B cell (primary cell): ENCODE measurements at places on chromosomes 12 and 14. TPM values are rescaled to one million over a fixed set of nuclear protein-coding genes. Genes with fewer than 3 reads are reported as not detected.

Gene CLEC7A
- total RNA-seq = 0.67 and 0.90 TPM in 2 replicates

GRCh38 chr14:20179218-20179617 is 11.5 kb upstream of the OR11G2 start:
- H3K36me3 ChIP-seq = no peaks in the 10 kb centered on the region
- no peak overlapping the region for H3K27ac ChIP-seq
- DNase-seq = no peak
- H3K27me3 ChIP-seq = no peaks in the 10 kb centered on the region
- no peak overlapping the region for H3K4me3 ChIP-seq

DNA sequence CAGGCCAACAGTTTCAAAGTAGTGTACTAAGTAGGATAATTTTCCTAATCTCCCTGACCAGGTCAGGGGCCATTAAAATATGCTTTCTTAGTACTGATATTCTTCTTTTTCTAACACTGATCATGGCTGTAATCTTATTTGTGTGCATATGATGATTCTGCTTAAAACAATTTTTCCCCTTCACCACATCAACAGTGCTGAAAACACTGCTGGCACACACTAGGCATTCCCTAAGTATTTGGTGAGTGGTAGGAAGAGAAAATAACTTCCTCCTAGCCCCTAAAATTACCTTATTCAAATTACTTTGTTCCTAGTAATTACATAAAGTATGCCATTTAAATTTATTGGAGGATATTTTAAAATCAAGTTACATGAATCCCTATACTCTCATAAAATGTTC is 49.9 kb upstream of the BBS10 start:
- no peak overlapping the region for H3K27ac ChIP-seq
- no peaks in the 10 kb centered on the region for H3K27me3 ChIP-seq
- peaks cover 4% of the 10 kb centered on the region for H3K36me3 ChIP-seq
- no peak overlapping the region for H3K4me3 ChIP-seq

GRCh38 chr14:46940611-46941010 is 289.0 kb upstream of the RPL10L start:
- no peaks in the 10 kb centered on the region for H3K27me3 ChIP-seq
- DNase-seq = no peak
- H3K27ac ChIP-seq = no peak overlapping the region
- H3K36me3 ChIP-seq = no peaks in the 10 kb centered on the region
- no peaks in the 10 kb centered on the region for H3K4me1 ChIP-seq

- H3K4me1 ChIP-seq = peaks cover 29% of the 10 kb centered on the region
- no peaks in the 10 kb centered on the region for H3K36me3 ChIP-seq
Measured at GRCh38 chr14:24052656-24053547, 1.1 kb downstream of the CARMIL3 start.

Gene LTB4R
- total RNA-seq = 8.8 and 9.2 TPM in 2 replicates

- DNase-seq = no peak
- H3K4me1 ChIP-seq = peaks cover 28% of the 10 kb centered on the region
- H3K36me3 ChIP-seq = no peaks in the 10 kb centered on the region
- no peak overlapping the region for H3K27ac ChIP-seq
- no peak overlapping the region for H3K4me3 ChIP-seq
Measured at GRCh38 chr12:89316705-89317139, 35.6 kb downstream of the DUSP6 start.

DNA sequence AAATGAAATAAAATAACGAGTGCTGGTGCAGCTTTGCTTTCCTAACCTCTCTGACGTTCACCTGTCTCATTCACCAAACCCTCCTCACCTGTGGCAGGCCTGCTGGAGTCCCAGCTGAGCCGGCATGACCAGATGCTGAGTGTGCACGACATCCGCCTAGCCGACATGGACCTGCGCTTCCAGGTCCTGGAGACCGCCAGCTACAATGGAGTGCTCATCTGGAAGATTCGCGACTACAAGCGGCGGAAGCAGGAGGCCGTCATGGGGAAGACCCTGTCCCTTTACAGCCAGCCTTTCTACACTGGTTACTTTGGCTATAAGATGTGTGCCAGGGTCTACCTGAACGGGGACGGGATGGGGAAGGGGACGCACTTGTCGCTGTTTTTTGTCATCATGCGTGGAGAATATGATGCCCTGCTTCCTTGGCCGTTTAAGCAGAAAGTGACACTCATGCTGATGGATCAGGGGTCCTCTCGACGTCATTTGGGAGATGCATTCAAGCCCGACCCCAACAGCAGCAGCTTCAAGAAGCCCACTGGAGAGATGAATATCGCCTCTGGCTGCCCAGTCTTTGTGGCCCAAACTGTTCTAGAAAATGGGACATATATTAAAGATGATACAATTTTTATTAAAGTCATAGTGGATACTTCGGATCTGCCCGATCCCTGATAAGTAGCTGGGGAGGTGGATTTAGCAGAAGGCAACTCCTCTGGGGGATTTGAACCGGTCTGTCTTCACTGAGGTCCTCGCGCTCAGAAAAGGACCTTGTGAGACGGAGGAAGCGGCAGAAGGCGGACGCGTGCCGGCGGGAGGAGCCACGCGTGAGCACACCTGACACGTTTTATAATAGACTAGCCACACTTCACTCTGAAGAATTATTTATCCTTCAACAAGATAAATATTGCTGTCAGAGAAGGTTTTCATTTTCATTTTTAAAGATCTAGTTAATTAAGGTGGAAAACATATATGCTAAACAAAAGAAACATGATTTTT is 17.1 kb upstream of the AMN start:
- no peak overlapping the region for H3K4me3 ChIP-seq
- no peaks in the 10 kb centered on the region for H3K36me3 ChIP-seq
- H3K27ac ChIP-seq = no peak overlapping the region
- no peak for DNase-seq
- no peaks in the 10 kb centered on the region for H3K27me3 ChIP-seq

DNA sequence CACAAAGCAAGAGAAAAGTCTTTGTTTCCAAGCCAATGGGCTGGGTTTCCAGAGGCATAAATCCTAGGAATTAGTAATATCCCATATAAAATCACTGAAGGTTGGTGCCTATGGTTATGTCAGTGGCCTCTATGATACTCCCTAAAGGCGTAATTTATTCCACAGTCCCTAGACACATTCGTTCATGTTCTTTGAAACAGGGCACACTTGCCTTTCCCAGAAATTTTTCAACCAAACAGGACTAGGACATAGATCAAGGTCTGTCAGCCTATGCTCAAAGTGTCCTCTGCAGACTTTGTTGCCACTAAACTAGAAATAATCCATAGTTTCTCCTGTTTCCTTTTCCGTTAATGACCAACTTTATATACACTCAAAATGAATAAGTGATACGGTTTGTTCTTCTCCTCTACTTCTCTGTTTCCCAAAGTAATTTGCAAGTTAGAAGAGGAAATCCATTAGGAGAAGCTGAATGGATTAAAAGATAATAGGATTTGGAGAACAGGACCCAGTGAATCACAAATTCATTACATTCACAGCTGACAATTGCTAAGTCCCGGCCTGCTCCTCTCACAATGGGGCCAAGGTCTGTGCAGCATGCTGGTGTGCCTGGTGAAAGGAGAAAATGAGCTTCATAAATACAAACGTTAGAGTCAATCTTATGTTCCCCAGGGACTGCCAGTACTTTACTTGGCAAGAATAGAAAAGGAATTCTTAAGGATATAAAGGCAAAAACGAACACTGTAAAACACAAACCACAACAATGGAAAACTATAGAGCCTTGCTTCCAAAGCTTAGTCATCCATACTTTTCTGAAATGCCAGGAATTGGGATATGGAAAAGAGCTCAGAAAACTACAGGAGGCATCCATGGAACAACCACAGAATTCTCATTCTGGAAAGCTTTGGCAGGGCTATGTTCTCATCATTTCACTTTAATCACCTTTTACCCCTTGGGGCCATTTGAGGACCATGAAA is 966.2 kb downstream of the NRXN3 start:
- H3K27ac ChIP-seq = no peak overlapping the region
- no peaks in the 10 kb centered on the region for H3K27me3 ChIP-seq
- no peaks in the 10 kb centered on the region for H3K36me3 ChIP-seq
- no peak overlapping the region for H3K4me3 ChIP-seq

GRCh38 chr12:114895827-114896226 is 211.9 kb upstream of the TBX3 start:
- no peak for DNase-seq
- H3K4me1 ChIP-seq = no peaks in the 10 kb centered on the region
- no peak overlapping the region for H3K27ac ChIP-seq
- H3K36me3 ChIP-seq = no peaks in the 10 kb centered on the region
- H3K4me3 ChIP-seq = no peak overlapping the region

- H3K4me1 ChIP-seq = peaks cover 48% of the 10 kb centered on the region
- DNase-seq = no peak
- no peak overlapping the region for H3K4me3 ChIP-seq
- peaks cover 32% of the 10 kb centered on the region for H3K27me3 ChIP-seq
Measured at GRCh38 chr14:102924632-102925588, 2.4 kb downstream of the AMN start.

GRCh38 chr14:32588448-32589320 is 259.6 kb downstream of the AKAP6 start:
- H3K27ac ChIP-seq = no peak overlapping the region
- DNase-seq = no peak
- H3K4me3 ChIP-seq = no peak overlapping the region
- no peaks in the 10 kb centered on the region for H3K36me3 ChIP-seq
- H3K27me3 ChIP-seq = no peaks in the 10 kb centered on the region

DNA sequence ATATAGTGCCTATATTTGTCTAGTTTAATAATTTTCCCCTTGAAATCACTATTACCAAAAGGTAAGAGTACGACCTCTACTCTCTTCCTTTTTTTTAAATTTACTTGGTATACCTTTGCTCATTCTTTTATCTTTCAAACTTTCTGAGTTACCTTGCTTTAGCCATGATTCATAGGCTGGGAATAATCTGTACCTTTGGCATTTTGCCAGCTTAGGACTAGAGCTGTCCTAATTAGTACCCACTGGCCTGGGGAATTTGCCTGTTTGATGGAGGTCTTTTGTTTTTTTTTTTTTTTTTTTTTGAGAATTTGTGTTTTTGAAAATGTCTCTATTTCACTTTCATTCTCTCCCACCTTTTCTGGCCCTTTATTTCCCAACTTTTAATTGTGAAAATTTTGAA is 8.7 kb upstream of the SLC4A8 start:
- no peaks in the 10 kb centered on the region for H3K36me3 ChIP-seq
- H3K27ac ChIP-seq = no peak overlapping the region
- H3K27me3 ChIP-seq = no peaks in the 10 kb centered on the region
- no peak overlapping the region for H3K4me3 ChIP-seq
- no peak for DNase-seq

- no peak overlapping the region for H3K27ac ChIP-seq
- no peaks in the 10 kb centered on the region for H3K36me3 ChIP-seq
- H3K4me3 ChIP-seq = no peak overlapping the region
- no peaks in the 10 kb centered on the region for H3K27me3 ChIP-seq
- DNase-seq = no peak
Measured at GRCh38 chr12:115233891-115234543, 550.0 kb upstream of the TBX3 start.

Gene NFATC4
- total RNA-seq = 7.6 and 7.9 TPM in 2 replicates

- no peaks in the 10 kb centered on the region for H3K27me3 ChIP-seq
- no peak overlapping the region for H3K27ac ChIP-seq
- DNase-seq = no peak
- peaks cover 6% of the 10 kb centered on the region for H3K4me1 ChIP-seq
- H3K4me3 ChIP-seq = no peak overlapping the region
Measured at GRCh38 chr12:121107681-121108080, 25.0 kb upstream of the P2RX7 start.

Gene WNT1
- 0.34 TPM in 1 of 2 replicates, not detected in the other for total RNA-seq

DNA sequence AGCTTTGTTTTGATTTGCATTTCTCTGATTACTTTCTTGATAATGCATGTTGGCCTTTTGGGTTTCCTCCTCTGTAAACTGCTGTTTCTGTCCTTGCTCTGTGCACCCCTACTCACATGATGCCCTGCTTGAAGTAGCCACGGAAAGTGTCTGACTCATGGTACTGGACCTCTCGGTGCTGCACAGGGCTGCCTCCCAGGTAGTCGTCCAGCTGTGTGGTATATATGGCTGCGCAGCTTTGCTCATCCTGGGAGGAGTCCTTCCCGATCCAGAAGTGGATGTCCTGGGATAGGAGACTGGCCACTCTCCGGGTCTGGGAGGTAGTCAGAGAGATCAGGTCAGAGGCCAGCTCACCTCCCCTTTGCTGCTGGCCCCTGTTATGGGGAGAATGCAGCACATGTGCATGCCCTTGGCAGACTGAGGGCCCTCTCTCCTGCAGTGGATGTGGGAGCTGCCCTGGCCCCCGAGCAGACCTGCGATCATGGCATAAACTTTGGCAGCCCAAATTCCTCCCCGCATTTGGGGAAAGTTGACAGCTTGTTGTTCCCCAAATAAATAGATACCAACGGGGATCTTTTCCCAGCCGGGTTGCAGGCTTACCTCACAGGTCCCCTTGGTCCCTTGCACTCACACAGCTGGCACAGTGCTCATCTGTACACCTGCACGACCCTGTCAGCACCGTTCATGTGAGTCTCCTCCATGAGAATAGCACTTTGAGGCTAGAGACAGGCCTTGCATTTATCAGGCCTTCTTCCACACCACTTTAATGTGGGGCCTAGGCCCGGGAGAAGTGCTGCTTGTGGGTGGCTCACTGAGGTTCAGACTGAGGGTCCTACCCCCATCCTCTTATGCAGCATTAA is 5.2 kb downstream of the AVIL start:
- no peak overlapping the region for H3K27ac ChIP-seq
- H3K36me3 ChIP-seq = peaks cover 8% of the 10 kb centered on the region
- no peaks in the 10 kb centered on the region for H3K27me3 ChIP-seq

- H3K36me3 ChIP-seq = no peaks in the 10 kb centered on the region
- H3K4me3 ChIP-seq = no peak overlapping the region
- no peak for DNase-seq
- H3K27ac ChIP-seq = no peak overlapping the region
- no peaks in the 10 kb centered on the region for H3K4me1 ChIP-seq
- no peaks in the 10 kb centered on the region for H3K27me3 ChIP-seq
Measured at GRCh38 chr14:67881225-67881624, 61.6 kb downstream of the RAD51B start.

Gene LHX5
- total RNA-seq = not detected in 2 replicates

GRCh38 chr14:69539631-69540410 is 34.9 kb downstream of the CCDC177 start:
- H3K27ac ChIP-seq = no peak overlapping the region
- H3K27me3 ChIP-seq = no peaks in the 10 kb centered on the region
- DNase-seq = no peak
- no peak overlapping the region for H3K4me3 ChIP-seq

GRCh38 chr14:88987516-88987915 is 163.1 kb downstream of the TTC8 start:
- H3K4me1 ChIP-seq = no peaks in the 10 kb centered on the region
- H3K4me3 ChIP-seq = no peak overlapping the region
- no peaks in the 10 kb centered on the region for H3K36me3 ChIP-seq
- no peak for DNase-seq
- H3K27ac ChIP-seq = no peak overlapping the region

DNA sequence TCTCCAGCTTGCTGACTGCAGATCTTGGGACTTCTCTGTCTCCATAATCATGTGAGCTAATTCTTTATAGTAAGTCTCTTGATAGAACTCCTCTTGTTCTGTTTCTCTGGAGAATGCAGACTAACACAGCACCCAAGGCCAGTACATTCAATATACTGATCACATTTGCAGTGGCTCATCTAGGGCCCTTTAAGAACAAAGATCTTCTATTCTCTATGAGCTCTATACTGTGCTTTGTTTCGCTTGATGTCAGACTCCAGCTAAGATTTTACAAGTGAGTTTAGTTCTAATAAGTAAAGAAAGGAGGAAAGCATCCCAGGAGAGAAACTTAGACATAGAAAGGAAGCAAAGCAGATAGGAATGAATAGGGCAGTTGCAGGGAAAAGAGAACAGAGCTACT is 69.3 kb upstream of the TMPO start:
- no peak overlapping the region for H3K4me3 ChIP-seq
- no peaks in the 10 kb centered on the region for H3K27me3 ChIP-seq
- H3K4me1 ChIP-seq = no peaks in the 10 kb centered on the region
- no peak overlapping the region for H3K27ac ChIP-seq
- no peak for DNase-seq

Gene ZFHX2
- total RNA-seq = 2.5 and 2.8 TPM in 2 replicates
